ENCODE measurements at places on chromosomes 13 and 19.

DNA sequence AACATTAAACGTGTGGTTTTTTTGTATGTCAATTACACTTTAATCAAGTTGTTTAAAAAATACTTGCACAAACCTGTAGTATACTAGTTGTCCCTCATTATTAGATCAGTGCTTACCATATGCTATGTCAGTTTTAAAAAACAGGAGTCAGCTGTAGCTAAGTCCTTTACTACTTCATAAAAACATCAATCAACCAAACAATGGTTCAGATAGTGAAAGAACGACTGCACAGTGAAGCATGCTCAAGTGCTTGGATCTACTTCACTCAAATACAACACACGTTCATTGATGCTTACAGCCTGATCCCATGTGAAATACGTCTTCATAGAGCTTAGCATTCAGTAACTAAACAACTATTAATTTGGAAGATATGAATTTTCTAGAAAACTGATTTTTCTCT, 225.0 kb downstream of the FGF14 start:
- no peak for DNase-seq

GRCh38 chr13:31056644-31057271, 104.9 kb downstream of the HSPH1 start:
- DNase-seq, result no peak

- DNase-seq, result no peak
Measured at GRCh38 chr13:113589251-113589960, 4.9 kb downstream of the TFDP1 start.

DNA sequence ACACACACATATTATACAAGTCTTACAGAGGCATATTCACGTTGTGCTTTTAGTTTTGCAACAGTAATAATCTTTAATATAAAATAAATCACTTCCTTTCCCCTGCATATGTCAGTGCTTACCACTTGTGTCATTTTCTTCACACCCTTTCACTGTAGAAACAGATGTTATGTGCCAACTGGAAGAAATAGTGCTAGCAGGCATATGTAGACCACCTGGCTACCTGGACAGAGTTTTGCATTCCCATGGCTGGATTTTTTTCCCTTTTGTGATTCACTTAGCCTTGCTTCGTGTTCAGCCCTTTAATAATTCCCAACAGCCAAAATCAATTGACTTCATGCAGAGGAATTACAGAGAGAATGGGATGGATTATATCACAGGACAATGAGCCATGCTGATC, 399.1 kb upstream of the SPRY2 start:
- no peak for DNase-seq

GRCh38 chr13:41701676-41702075, 244.3 kb downstream of the RGCC start:
- no peak for DNase-seq

DNA sequence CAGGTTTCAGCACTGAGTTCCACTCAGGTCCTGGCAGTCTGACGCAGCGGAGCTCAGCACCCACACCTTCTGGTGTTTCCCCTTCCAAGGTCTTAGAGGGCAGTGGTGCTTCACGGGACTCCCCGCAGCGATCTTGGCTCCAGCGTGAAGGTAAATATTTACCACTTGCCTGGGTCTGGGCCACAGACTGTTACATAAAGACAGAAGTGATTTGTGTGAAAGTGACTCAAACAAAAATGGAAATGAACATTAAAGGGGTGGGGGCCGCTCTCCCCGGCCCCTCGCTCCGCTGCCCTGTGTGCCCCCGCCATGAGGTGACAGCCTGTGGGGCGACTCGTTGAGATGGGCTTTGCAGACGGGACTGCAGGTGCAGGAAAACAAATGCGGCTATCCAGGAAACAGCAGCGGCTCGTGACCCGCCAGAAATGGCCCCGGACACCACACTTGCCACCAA, 55.0 kb downstream of the GGACT start:
- DNase-seq, result no peak

DNA sequence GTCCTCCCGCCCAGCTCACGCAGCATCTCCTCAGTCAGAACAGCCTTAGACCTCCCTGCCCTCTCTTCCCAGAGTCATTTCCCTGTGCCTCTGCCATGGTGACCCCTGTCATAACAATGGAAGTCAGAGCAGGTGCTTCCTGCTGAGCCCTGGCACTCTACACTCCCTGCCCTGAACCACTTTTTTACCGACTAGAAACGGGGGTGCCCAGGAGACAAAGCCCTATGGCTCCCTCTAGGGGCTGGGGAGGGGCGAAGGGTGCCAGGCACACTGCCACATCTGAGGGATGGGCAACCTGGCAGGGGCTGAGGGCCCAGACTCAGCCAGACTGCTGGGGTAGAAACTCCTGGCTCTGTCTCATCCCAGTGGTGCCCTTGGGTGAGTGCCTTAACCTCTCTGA, 16.4 kb downstream of the ZNF574 start:
- DNase-seq, result no peak

GRCh38 chr13:21889651-21890050, 218.8 kb downstream of the FGF9 start:
- DNase-seq, result no peak

GRCh38 chr19:40466219-40466984, 399 bp upstream of the SPTBN4 start:
- peak; percentile 94 for DNase-seq

DNA sequence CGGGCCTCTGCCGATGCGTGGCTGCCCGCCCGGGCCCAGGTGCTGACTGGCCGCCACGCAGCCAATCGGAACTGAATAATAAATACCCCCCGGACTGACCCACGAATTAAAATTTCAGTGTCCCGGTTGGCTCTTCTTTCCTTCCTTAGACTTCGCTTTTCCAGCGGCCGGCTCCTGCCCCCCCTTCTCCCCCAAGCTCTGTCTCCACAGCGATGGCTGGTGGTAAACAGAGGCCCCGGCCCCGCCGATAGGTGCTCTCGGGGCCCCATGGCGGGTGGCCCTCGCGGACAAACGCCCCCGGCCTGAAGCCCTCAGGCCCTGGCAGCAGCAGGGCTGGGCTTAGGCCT, 2.6 kb downstream of the ZBTB7A start:
- no peak for DNase-seq

All from central memory CD8-positive, alpha-beta T cell (primary cell).